ENCODE measurements at places on chromosomes 4 and X.

- DNase-seq, result no peak
Observed at GRCh38 chr4:26821677-26822503, 38.8 kb upstream of the STIM2 start.

- DNase-seq, result no peak
Observed at GRCh38 chrX:24245202-24245601, 68.7 kb downstream of the SUPT20HL2 start.

- no peak for DNase-seq
Observed at GRCh38 chrX:17860179-17860780, 818 bp downstream of the RAI2 start.

- DNase-seq, result no peak
Observed at GRCh38 chrX:72095370-72095769, 36.3 kb downstream of the RTL5 start.

GRCh38 chrX:132876523-132877338 is 81.7 kb downstream of the HS6ST2 start:
- no peak for DNase-seq

DNA sequence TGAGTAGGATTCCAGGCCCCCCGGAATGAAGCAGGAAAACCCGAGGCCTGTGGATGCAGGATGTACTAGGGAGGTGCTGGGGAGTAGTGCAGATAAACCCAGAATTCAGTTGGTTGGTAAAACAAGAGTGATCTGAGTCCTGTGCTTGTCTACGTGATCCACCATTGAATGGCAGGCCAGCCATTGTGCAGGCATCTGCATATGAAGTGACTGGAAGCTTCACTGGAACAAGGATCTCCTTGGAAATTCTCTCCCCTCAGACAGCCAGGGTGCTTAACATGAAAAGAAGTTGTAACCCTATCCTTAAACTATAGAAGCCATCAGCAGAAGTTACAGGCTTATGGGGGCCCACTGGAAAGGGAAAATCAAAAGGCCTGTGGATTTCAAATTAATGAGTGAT is 656 bp upstream of the GSPT2 start:
- no peak for DNase-seq

GRCh38 chrX:40172401-40173142 is 74.8 kb upstream of the BCOR start:
- DNase-seq, result no peak

DNA sequence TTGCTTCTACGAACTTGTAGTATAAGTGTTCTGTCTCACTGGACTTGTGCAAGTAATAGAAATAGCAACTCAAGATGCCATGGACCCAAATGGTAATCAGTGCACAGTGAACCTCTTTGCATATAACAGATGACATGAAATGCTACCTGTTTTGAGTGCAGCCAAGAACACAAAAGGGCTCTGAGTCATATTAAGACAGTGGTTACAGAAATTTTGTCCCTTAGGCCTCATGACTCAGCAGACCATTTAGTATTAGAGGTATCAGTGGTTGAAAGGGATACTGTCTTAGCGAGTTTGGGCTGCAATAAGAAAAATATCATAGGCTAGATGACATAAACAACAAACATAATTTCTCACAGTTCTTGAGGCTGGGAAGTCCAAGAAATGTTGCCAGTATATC is 502.9 kb upstream of the PCDH10 start:
- DNase-seq, result no peak

DNA sequence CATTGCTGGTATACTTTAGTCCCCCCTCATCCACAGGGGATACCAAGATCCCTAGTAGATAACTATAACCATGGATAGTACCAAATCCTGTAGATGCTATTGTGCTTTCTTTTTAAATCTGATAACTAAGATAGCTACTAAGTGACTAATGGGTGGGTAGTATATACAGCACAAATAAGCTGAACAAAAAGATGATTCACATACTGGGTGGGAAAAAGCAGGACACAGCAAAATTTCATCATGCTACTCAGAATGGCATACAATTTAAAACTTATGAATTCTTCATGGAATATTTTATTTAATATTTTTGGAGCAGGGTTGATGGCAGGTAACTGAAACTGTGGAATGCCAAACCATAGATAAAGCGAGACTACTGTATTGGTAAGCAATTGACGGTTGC is 161.6 kb downstream of the IL15 start:
- DNase-seq, result no peak

GRCh38 chr4:154222875-154223274 is 268.7 kb downstream of the DCHS2 start:
- no peak for DNase-seq

DNA sequence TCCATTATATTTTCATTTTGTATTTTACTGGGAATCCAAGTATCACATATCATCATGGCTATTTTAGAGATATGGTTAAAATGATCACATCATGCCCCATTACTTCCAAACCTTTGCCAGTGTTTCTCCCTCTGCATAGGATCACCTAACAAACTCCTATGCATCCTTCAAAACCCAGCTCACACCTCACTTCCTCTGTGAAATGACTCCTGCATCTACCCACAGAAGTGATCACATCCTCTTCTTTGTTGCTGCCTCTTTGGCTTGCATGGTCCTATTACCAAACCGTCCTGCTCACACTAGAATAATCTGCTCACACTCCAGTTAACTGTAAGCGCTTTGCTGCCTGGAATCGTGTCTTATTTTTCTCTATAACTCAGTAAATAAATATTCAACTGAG is 74.7 kb upstream of the C4orf50 start:
- no peak for DNase-seq

DNA sequence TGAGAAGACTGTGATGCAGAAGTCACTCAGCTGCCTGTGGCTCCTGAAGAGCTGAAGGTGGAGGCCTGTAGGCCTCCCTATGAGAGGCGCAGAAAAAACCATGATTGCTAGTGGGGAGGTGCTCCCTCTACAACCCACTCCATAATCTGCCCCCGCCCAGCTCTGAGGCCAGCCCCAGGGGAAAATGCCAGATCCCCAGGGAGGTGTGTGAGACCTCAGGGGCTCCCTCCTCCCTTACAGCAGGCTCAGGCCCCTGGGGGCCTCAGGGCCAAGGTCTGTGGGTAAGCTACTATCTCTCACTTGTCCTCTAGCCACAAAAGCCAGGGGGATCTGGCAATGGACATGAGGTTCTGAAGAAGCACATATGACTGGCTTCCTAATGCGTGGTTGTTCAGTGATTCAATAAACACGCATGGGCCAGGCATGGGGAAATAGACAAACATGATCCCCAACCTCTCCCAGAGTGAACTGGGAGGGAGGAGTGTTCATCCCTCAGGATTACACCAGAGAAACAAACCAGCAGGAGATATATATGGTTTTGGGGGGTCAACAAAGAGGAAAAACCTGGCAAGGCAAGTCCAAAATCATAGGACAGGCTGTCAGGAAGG is 51.0 kb upstream of the MTM1 start:
- DNase-seq, result no peak

- DNase-seq, result no peak
Observed at GRCh38 chrX:67613366-67613765, 69.5 kb downstream of the AR start.

- DNase-seq, result peak; percentile 66
Observed at GRCh38 chr4:1746265-1746691, 25.0 kb downstream of the TACC3 start.

GRCh38 chr4:145623831-145624230 is 4.6 kb downstream of the MMAA start:
- DNase-seq, result no peak

- DNase-seq, result no peak
Observed at GRCh38 chrX:40278340-40279090, 180.8 kb upstream of the BCOR start.

- no peak for DNase-seq
Observed at GRCh38 chr4:19729886-19730651, 521.6 kb upstream of the SLIT2 start.

DNA sequence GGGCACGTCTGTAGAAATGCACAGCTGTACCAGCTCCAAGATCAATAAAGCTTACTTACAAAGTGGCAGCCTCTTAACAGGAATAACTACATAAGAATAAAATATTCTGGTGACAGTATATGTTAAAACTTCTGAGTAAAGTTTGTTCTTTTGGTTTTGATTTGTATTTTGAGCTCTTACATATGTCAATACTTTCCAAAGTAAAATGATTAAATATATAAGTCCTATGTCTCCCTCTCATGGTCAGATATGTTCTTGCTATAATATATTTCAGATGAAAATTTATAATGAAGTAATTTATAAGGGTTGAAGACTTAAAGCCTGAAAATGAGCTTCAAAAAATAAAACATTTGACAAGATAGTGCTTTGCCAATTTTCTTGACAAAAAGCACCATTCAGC is 254.4 kb downstream of the NPFFR2 start:
- DNase-seq, result no peak

GRCh38 chr4:2591189-2591588 is 54.7 kb downstream of the FAM193A start:
- no peak for DNase-seq

DNA sequence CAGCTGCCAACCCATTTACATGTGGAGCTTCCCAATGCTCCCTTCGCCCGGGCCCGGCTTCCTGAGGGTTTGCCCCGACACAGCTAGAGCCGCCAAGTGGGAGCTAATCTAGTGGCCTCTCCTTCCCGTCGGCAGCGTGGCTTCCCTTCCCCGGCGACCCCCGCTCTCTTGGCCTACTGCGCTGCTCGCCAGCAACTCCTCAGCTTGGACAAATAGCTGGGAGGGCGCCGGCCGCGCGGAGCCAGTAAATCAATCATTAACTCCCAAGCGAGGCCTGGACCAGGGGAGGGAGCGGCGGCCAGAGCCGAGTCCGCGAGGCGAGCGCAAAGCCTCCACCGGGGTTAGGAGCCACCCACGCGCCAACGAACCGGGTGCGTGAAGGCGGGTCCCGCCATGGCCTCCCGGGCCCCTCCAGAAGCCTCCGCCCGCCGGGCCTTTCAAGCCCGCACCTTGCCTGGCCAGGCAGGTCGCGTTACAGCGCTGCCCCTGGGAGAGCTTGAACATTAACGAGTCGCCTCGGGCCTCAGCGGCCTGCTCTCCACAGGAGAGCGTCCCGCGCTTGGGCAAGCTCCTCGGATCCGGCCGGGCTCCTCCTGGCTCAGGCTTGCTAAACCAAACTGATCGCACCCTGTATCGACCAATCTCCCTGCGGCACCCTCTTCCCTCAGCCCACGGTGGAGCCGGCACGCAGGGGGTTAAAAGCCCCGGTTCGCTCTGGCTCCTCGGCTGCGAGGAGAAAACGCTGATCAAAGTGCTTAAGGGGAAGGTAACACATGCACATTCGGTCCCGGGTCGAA is 10.6 kb upstream of the BCOR start:
- no peak for DNase-seq

DNA sequence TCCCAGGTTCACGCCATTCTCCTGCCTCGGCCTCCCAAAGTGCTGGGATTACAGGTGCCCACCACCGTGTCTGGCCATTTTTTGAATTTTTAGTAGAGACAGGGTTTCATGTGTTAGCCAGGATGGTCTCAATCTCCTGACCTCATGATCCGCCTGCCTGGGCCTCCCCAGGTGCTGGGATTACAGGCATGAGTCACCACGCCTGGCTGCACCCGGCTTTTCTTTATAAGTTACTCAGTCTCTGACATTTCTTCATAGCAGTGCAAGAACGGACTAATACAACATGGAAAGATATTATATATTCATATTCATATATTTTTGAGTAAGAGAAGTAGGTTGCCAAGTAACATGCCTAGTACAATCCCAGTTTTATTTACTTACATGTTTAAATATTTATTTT is 22.9 kb downstream of the SHROOM3 start:
- DNase-seq, result no peak

DNA sequence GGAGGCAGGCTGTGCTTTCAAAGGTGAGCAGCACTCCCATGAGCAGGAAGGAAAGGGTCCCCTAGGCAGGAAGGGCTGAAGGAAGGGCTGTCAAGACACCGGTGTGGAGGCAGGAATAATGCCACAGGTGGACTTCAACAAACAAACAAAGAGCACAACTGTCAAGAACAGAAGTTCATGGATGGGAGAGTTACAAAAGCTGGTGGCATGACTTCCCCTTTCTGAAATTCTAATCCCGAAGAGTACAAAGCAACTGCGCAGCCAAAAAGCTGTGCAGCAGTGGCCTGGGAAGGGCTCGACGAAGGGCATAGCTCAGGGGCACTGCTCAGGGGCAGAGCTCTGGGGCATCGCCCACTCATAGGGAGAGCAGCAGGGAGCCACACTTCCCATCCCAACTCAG is 582.3 kb upstream of the DIPK2B start:
- DNase-seq, result no peak

DNA sequence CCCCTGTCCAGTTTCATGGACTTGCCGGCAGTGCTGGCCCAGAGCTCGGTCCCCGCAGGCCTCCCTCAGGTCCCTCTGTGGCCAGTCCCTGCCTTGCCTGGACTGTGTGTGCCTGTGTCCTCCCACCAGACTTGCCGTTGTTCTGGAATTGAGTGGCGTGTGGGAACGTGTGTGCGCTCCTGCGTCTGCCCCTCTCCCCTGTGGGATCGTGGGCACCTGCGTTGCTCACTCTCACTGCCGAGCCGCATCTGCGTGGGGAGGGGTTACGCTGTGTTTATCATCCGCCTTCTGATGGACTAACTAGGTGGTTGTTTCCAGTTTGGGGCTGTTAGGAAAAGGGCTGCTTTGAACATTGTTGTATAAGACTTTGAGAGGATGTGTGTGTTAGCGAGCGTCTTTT is 21.2 kb downstream of the PCGF3 start:
- no peak for DNase-seq

DNA sequence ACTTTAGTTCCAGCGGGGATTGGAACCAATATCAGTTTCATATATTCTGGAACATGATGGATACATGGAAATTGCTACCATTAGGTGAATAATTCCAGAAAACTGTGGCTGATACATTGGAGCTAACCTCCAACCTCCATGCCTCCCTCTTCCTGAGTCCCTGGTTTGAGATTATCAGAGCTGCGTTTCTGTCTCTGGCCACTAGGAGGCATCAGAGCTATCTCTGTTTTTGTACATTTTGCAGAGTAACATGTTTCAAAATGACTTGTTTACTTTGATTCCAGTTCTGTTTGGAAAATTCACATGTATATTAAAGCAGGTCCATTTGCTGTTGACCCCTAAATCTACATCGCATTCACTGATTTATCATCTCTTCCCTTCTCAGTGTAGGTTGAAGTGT is 2.4 kb upstream of the RAB40AL start:
- DNase-seq, result no peak

- DNase-seq, result no peak
Observed at GRCh38 chr4:21451032-21451431, 497.5 kb downstream of the KCNIP4 start.

- DNase-seq, result no peak
Observed at GRCh38 chr4:44494810-44495701, 46.4 kb upstream of the KCTD8 start.

DNA sequence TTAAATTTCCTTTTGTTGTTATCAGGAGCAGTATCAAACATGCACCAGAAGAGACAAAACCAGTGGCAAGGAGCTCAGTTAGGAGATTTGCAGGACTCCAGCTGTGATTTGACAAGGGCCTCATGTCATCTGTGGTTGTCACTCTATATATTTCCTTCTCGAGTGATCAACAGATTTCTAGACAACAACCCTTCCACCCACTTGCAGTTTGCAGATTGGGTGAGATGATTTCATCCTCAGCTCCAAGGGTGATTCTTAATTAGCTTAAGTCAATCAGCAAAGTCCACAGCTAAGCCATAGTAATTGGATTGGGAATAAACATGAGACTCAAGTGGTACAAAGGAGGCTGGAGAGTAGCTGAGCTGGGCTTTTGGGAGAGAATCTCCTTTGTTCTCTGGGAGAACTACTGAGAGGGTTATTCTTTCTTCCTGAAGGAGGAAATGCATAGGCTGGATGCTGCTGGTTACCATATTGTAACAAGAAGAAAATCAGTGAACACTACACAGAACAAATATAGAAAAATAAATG is 192.8 kb downstream of the PPARGC1A start:
- DNase-seq, result no peak

- DNase-seq, result no peak
Observed at GRCh38 chr4:147960971-147961370, 229.1 kb downstream of the ARHGAP10 start.
